Activated CD8-positive, alpha-beta memory T cell treated with anti-CD3 and anti-CD28 coated beads for 24 hours (primary cell): ENCODE measurements at places on chromosomes 16 and 17.

GRCh38 chr16:84735849-84736586, 36.2 kb downstream of the USP10 start:
- no peak for DNase-seq

- DNase-seq = no peak
Measured at GRCh38 chr17:79478051-79478461, 132.8 kb downstream of the RBFOX3 start.

DNA sequence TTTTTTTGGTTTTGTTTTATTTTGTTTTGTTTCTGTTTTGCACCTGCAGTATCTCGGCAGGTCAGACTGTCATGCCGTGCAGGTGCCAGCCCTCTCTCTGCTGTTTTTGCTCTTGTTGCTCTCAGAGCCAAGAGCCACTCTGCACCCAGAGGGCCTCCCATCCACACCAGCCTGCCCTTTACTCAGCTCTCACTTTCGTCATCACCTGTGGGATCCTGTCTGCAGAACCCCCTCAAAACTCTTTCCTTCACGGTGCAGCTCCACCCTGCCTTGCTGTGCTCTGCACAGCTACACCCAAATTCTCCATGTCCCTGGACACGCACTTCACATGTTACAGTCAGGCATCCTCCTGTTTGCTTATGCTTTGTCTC, 2.6 kb downstream of the AOC3 start:
- no peak for DNase-seq

- no peak for DNase-seq
Measured at GRCh38 chr17:72691586-72691985, 400.9 kb downstream of the SLC39A11 start.

GRCh38 chr17:40522961-40523310, 21.5 kb upstream of the TNS4 start:
- peak; percentile 47 for DNase-seq

- no peak for DNase-seq
Measured at GRCh38 chr16:85149776-85150175, 37.5 kb upstream of the CIBAR2 start.

GRCh38 chr16:30853758-30854157, 40.1 kb downstream of the BCL7C start:
- DNase-seq = no peak

GRCh38 chr17:16534236-16534635, 34.8 kb downstream of the ZNF287 start:
- DNase-seq = no peak

DNA sequence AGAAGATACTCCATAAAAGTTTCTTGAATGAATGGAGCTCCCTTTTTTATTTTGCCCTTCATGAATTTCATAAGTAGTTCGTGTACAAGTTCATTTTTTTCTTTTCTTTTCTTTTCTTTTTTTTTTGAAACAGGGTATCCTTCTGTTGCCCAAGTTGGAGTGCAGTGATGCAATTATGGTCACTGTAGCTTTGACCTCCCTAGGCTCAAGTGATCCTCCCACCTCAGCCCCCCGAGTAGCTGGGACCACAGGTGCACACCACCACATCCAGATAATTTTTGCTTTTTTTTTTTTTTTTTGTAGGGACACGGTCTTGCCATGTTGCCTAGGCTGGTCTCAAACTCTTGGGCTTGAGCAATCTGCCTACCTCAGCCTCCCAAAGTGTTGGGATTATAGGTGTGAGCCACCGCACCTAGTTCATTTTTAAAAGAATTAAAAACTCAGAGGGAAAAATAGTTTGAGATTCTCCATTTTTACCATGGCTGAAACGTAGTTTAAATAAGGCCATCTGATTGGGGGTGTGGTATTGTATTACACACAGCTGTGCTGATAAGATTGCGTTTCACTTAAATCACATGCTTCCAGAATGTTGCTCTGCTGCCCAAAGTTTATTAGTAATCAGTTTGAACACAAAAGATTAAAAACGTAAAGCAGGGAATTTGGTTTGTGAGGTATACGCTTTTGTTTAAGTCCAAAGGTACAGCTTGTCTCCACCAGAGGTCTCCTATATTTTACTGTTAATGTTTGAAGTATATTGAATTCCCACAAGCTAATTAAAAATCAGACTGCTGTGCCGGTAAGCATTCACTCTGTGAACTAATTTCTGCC, 154.1 kb downstream of the SOCS1 start:
- DNase-seq = no peak

- DNase-seq = no peak
Measured at GRCh38 chr16:56874800-56875199, 9.8 kb downstream of the SLC12A3 start.

DNA sequence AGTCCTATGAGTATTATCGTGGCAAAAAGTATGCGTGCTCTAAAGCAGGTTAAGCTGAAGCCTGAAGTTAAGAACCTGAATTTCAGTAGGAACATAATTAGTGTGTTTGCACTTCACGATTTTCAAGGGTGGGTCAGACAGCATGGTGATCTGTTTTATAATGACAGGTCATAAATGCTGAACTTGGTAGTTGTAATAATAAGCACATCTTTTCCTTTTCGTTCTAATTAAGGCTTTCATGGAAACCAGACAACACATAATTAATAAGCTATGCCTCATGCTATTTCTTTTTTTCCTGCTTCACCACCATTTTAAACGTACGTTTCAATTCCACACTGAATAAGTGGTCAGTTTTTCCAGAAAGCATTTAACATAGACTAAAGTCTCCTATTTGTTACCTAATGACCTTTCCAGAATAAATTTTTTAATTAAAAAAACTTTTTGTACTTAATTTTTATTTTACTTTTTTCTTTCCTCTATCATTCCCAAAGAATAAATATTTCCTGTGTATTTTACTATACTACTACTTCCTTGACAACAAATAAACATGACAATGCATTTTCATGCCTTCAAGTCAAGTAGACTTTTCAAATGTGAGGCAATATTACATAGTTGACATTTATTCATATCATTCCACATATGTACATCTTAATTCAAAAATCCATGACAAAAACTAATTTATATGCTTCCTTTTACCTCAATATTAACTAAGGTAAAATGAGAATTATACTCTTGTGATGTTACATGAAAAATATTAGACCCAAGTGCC, 22.4 kb downstream of the CMC2 start:
- DNase-seq = no peak

DNA sequence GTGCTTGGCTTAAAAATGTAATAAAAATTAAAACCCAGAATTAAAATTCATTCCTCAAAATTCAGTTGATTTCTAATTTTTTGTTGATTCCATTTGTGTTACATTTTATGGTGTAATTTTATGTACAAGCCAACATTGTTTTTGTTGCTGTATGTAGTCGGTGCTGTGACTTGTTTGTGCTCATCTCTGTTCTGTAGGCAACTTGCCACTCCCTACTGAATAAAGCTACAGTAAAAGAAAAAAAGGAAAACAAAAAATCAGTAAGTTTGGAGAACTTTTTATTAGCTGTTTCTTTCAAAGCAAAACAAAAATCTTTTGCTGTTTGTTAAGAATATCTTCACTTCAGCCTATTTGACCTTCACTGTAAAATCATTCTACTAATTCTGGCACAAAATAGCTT, 44.3 kb downstream of the OMG start:
- DNase-seq = no peak

GRCh38 chr17:7404737-7405349, 946 bp upstream of the TMEM256 start:
- DNase-seq = no peak

- no peak for DNase-seq
Measured at GRCh38 chr16:66344533-66345145, 21.9 kb upstream of the CDH5 start.

- no peak for DNase-seq
Measured at GRCh38 chr17:60169921-60170817, 20.4 kb downstream of the CA4 start.

DNA sequence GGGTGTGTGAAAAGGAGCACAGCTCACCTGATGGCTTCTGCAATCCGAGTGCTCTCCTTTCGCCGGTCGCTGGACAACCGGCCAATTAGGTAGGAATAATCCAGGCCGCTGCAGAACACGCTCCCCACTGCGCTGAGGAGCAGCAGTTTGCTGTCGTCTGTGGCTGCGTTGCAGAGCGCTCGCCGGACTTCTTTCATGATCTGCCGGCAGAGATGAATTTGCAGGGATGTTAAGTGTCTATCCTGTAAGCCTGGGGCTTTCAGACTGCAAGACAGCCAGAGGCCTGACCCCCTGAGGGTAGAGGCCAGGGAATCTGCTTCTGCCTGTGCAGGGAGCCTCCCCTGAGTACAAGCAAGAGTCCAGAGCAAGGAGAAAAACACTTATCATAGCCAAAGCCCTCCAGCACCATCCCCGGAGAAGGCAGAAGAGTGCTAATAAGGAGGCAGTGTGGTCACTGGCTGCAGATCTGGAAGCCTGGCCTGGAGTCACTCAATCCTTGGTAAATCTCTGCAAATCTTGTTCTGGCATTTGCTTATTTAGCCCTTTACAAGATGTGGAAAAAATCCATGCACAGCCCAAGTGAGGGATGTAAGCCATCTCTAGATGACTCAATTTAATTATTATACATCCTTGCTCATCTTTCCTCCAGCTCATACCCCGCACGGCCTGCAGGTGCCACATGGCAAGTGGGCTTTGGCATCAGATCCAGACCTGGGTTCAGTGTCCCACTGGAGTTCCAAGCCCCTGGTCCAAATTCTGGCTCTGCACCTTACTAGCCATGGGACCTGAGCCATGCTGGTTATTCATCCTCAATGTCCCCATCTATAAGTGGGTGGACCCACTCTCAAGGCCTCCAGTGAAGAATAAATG, 80.2 kb downstream of the DYNLRB2 start:
- no peak for DNase-seq

GRCh38 chr17:74415608-74416396, 16.1 kb upstream of the GPRC5C start:
- DNase-seq = no peak

DNA sequence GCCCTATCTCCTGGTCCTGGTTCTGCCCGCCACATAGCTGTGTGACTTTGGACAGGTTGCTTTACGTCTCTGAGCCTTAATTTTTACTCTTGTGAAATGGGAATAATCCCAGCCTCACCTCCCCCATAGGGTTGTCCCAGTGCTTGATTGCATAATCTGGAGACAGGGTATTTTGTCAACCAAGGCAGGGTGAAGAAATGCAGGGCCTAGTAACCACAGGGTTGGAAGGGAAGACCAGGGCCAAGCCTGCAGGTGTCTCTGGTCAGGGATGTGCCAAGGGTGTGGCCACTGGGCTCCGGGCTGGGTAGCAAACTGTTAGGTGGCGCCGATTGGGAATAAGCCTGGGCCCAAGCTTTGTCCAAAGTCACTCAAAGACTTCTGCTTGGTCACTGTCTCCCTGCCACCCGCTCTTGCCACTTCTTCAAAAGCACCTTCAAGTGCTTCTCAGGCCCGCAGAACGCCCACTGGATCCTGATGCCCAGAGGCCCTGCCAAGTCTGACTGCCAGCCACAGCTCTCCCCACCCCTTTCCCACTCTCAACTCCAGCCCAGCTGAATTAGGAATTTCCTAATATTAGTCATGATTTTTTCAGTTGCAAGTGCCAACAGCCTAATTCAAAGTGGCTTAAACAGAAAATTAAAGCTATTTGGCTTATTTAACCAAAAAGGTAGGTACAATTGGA, 20.6 kb upstream of the COL1A1 start:
- DNase-seq = no peak

- DNase-seq = peak; percentile 68
Measured at GRCh38 chr17:80663781-80664206, 119.2 kb downstream of the RPTOR start.

GRCh38 chr17:60230358-60230757, 80.6 kb downstream of the CA4 start:
- no peak for DNase-seq
